ENCODE measurements at places on chromosomes 11 and 22.
A peak's percentile ranks its signal among the peaks of the same experiment; 100 is the strongest.

GRCh38 chr11:10318527-10318802 lies 13.6 kb downstream of the ADM start:
- DNase-seq, result no peak

GRCh38 chr22:38641476-38642040 lies 14.6 kb downstream of the FAM227A start:
- no peak for DNase-seq

GRCh38 chr11:119795231-119795630 lies 66.2 kb upstream of the NECTIN1 start:
- no peak for DNase-seq

- DNase-seq, result no peak
Observed at GRCh38 chr22:17346578-17346977, 22.7 kb upstream of the CECR2 start.

GRCh38 chr11:10452211-10452767 lies 2.8 kb upstream of the AMPD3 start:
- DNase-seq, result no peak

GRCh38 chr11:134738581-134738980 lies 326.5 kb upstream of the B3GAT1 start:
- DNase-seq, result no peak

DNA sequence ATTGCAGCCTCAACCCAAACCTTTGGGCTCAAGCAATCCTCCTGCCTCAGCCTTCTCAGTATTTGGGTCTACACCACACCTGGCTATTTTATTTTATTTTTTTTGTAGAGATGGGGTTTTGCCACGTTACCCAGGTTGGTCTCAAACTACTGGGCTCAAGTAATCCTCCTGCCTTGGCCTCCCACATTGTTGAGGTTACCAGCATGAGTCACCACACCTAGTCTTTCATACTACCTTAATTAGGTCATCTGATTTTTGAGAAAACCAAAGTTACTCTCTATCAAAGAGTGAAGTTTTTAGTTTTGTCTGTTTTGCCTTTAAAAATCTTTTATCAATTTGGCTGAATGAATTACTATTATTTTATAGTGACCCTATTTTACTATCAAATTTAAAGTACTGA lies 335.6 kb upstream of the LRRC4C start:
- DNase-seq, result no peak

DNA sequence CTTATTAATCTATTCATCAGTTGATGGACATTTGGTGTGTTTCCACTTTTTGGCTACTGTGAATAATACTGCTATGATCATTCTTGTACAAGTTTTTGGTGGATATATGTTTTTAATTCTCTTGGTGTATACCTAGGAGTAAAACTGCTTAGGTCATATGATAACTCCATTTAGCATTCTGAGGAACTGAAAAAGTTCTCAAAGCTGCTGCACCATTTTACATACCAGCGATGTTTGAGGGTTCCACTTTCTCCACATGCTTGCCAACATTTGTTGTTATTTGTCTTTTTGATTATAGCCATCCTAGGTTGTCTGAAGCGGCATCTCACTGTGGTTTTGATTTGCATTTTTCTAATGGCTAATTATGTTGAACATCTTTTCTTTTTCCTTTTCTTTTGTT lies 4.1 kb upstream of the ACER3 start:
- no peak for DNase-seq

DNA sequence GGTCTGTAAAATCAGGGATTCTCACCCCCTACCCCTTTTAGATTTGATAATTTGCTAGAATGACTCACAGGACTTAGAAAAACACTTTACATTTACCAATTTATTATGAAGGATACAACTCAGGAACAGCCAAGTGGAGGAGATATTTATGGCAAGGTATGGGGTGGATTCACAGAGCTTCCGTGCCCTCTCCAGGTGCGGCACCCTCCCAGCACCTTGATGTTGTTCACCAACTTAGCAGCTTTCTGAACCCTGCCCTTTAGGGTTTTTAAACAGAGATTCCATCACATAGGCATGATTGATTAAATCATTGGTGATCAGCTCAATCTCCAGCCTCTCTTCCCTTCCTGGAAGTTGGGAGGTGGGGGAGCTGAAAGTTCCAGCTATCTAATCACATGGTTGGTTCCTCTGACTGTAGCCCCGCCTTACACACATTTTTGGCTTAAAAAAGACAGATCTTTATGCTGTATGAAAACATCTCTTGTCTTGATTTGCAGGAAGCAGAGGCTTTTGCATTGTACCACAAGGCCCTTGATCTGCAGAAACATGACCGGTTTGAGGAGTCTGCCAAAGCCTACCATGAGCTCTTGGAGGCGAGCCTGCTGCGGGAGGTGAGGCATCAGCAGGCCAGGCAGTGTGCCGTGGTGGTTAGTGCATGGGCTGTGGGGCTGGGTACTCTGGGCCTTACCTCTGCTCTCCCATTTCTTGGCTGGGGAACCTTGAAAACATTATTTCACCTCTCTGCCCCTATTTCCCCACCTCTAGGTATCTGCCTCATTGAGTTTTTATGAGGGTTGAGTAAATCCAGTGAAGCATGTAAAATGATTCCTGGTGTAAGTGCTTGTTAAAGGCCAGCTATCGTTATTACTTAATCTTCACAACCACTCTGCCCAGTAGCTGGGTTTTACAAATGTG lies 27.0 kb downstream of the CABIN1 start:
- no peak for DNase-seq

DNA sequence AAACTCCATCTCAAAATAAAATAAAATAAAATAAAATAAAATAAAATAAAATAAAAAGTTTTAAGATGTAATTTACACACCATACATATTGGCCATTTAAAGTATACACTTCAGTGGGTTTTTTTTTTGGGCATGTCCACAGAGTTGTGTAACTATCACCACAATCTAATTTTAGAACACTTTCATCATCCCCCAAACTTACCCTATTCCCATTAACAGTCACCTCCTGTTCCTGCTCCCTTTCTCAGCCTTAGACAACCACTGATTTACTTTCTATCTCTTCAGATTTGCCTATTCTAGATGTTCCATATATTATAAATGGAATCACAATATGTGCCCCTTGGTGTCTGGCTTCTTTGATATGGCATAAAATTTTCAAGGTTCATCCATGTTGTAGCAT lies 4.6 kb upstream of the ACER3 start:
- no peak for DNase-seq

DNA sequence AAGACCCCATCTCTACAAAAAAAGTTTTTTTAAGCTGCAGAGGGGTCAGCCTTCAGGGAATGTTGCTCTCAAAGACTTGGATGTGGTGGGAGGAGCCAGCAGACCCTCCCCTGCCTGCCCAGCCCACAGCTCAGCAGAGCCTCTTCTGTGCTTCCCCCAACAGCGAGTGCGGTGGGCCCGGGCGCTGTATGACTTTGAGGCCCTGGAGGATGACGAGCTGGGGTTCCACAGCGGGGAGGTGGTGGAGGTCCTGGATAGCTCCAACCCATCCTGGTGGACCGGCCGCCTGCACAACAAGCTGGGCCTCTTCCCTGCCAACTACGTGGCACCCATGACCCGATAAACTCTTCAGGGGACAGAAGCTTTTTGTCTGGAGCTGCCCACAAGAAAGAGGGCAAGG lies 10.5 kb downstream of the TMA7B start:
- DNase-seq, result no peak

- no peak for DNase-seq
Observed at GRCh38 chr11:17864478-17864941, 129.9 kb downstream of the KCNC1 start.

DNA sequence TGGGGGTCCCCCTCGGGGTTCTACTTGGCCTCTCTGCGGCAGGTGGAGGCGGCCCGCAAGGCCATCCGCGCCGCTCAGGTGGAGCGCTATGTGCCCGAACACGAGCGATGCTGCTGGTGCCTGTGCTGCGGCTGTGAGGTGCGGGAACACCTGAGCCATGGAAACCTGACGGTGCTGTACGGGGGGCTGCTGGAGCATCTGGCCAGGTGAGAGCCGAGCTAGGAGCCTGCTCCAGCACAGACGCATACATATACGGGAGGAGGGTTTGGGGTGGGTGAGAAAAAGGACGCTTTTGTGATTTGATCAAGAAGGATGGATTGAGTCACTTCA lies 415 bp downstream of the CENATAC start:
- peak; percentile 33 for DNase-seq

DNA sequence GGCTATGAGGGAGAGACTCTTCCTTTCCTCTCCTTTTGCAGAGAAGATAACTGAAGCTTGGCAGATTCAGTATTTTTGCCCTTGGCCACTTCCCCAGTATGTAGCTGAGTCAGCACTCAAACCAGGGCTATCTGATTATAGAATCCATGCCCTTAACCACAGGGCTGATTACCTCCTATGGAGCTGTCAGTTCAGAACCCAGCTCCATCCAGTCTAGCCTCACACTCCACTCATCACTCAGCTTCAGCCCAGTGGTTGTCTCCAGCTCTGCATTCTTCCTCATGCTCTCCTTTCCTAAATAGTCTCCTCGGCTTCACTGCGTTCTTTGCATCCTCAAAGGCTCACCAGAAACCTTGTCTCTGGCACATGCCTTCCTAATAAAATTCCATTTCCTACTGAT lies 151.6 kb upstream of the BLID start:
- DNase-seq, result no peak

- DNase-seq, result peak; percentile 62
Observed at GRCh38 chr11:121595717-121596161, 143.0 kb upstream of the SORL1-AS1 start.

GRCh38 chr11:122167100-122167499 lies 51.1 kb upstream of the BLID start:
- DNase-seq, result no peak

- DNase-seq, result no peak
Observed at GRCh38 chr11:22190827-22191463, 1.9 kb upstream of the ANO5 start.

- DNase-seq, result no peak
Observed at GRCh38 chr11:129493746-129494145, 118.1 kb downstream of the BARX2 start.

- no peak for DNase-seq
Observed at GRCh38 chr11:128388206-128388815, 199.0 kb downstream of the ETS1 start.

DNA sequence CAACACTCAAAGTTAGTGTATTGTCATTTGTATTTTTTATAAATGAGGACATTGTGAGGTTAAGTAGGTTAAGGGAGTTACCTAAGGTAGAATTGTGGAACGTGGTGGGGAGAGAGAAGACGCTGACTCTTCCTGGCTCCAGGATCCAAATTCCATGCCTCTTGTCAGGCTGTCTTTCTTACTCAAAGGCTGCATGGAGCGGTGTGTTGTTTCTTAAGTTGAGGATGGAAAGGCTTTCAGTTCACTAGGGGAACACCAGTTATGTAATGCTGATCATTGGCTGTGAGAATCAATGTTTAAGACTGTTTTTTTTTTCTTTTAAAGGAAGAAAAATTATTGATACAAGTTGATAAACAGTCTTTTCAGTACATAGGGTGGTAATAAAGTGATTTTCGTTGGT lies 2.9 kb downstream of the UBE2L3 start:
- no peak for DNase-seq

DNA sequence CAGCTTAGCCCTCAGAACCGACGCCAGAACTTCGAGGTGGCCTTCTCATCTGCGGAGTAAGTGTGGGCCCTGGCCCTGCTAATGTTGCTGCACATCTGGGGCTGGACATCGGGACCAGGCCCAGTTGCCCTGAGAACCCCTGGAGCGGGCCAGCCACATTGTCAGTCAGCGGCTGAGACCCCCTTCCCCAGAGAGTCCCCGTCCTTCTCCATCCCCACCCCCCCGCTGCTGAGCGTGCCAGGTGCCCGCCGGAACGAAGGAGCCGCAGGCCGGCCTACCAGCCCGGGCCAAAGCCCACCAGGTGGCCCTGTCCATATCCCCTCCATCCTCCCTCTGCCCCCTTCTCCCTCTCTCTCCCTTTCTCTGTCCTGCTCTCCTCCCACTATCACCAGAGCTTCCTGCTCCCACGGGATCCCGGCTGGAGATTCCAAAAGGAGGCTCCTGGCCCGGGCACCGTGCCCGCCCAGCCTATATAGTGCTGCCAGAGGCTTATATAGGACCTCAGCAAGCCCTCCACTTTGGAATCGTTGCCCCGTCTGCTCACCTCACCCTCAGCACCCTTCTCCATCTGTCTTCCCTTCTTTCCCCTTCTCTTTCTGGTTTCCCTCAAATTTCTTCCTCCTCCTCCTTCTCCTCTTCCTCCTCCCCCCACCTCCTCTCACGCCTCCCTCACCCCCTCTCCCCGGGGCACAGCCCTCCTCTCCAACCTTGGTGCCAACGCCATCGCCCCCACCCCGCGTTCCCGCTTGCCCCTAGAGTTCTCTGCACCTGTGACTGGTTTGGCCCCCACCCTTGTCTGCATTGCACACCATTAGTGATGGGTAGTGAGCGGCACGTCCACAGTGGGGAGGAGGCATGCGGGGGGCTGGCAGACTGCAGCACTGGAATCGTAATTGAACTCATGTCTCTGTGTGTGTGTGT lies 7.3 kb downstream of the SELENOM start:
- no peak for DNase-seq

- no peak for DNase-seq
Observed at GRCh38 chr11:64303109-64304031, 2.0 kb upstream of the ESRRA start.

- DNase-seq, result no peak
Observed at GRCh38 chr22:23225337-23225723, 45.0 kb downstream of the BCR start.

GRCh38 chr22:41544671-41545476 lies 604 bp upstream of the POLR3H start:
- DNase-seq, result no peak

DNA sequence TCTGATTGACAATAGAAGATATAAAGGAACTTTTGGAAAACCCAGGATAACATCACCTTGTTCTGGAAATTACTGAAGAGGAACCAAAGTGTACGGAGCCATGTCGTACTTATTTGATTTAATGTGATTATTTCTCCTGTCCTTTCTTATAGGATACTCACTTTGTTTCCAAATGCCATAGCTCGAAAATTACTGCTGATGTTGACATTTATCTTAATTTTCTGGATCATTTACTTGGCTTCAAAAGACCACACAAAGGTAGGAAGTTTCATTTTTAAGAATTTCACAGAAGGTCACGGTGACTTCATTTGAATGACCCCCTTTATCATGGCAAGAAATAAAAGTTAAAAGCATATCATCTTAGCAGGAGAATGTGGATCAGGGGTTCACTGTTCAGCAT lies 1.2 kb downstream of the NXPE2 start:
- DNase-seq, result no peak

- DNase-seq, result peak; percentile 46
Observed at GRCh38 chr22:43152357-43153071, 1.2 kb downstream of the TSPO start.
